ENCODE measurements at places on chromosomes 4 and X.

DNA sequence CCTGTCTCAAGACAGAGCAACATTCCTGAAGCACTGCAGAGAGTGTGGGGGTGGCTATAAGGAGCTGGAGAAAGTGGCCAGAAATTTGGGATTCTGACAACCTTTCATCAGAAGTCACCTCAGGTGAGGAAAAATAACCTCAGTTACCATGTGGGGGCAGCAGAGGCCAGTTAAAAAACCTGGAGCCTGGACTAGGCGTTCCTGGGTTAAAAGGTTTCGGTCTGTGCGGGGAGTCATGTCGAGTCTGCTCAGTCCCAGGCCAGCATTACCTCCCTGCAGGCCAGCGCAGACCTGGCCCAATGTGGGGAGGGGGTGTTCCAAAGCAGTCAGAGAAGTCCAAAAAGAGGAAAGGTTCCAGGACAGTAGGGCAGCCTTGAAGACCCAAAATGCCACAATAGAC lies 10.9 kb upstream of the NALF2 start:
- DNase-seq = no peak

DNA sequence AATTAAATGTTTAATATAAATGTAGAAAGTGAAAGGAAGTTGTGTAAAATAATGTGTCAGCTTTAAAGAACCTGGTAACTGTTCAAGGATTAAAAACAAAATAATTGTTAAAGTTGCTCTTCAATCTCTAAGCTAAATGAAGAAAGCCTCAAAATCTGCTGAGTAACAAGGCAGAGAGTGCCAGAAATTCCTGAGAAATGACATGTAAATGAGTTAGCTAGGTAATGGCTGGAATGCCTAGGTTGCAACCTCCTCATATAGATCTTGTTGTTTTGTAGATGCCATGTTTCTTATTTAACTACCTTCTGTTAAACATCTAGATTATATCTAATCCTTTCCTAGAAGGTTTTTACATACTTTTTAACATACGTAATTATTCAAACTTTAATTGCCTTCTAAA lies 763.6 kb upstream of the AGA start:
- no peak for DNase-seq

- no peak for DNase-seq
These were observed 7.2 kb upstream of the NEUROG2 start for GRCh38 chr4:112523008-112523721.

DNA sequence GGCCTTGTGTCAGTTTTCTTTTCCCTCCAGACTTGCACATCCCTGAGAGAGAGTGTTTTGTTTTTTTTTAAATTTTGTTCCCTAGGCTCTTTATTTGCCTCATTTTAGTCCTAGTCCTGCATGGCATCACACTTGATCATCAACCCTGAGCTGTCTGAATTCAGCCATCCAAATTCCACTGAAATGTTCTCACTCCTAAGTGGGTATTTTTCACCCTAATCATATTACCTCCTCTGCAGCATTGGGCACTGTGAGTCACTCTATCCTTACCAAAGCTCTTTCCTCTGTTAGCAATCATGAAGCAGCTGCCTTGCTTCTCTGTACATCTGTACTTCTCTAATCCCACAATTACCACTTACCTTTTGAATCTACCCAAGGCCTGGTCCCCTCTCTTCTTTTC lies 356.6 kb upstream of the MAGEB2 start:
- DNase-seq = no peak

DNA sequence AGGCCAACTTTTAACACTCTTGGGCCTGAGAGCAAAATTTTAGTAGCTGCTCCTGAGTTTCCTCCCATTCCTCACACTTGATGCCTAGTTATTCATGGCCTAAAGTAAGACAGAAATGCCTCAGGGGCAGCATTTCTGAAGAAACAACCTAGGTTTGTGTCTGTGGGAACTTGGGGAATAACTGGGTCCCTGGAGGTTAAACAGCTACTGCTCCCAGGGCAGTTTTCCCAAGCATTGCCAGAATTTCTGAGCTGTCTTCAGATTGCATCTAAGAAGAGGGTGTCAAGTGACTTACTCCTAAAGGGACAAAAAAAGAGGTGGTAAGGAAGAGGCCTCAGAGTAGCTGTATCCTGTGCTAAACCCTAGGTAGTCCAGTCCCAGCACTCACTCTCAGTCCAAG lies 130.8 kb upstream of the ACSL4 start:
- DNase-seq = no peak

- DNase-seq = no peak
These were observed 19.5 kb downstream of the CNGA2 start for GRCh38 chrX:151754047-151754429.
